ENCODE measurements at places on chromosomes 2 and 18.

DNA sequence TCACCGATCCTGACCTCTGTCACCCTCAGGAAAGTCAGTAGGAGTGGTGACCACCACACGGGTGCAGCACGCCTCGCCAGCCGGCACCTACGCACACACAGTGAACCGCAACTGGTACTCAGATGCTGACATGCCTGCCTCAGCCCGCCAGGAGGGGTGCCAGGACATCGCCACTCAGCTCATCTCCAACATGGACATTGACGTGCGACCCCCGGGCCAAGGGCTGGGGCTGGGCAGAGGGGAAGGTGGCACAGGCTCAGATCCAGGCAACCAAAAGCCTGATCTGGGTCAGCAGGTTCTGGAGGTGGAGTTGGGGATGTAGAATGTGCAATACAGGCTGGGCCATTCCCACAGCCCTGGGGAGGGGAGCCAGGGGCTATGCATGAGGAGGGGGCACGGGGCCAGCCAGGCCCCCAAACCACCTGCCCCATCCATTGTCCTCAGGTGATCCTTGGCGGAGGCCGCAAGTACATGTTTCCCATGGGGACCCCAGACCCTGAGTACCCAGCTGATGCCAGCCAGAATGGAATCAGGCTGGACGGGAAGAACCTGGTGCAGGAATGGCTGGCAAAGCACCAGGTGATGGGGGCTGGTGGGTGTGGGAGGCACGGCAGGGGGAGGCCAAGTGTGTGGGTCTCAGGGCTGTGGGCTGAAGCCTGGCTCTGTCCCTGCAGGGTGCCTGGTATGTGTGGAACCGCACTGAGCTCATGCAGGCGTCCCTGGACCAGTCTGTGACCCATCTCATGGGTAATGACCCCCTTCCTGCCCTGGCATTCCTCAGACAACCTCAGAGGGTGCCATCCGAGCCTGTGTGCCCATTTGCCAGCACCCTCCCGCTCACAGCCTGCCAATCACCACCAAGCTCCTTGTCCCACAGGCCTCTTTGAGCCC, 1.4 kb downstream of the ALPI start:
- no peak for DNase-seq

DNA sequence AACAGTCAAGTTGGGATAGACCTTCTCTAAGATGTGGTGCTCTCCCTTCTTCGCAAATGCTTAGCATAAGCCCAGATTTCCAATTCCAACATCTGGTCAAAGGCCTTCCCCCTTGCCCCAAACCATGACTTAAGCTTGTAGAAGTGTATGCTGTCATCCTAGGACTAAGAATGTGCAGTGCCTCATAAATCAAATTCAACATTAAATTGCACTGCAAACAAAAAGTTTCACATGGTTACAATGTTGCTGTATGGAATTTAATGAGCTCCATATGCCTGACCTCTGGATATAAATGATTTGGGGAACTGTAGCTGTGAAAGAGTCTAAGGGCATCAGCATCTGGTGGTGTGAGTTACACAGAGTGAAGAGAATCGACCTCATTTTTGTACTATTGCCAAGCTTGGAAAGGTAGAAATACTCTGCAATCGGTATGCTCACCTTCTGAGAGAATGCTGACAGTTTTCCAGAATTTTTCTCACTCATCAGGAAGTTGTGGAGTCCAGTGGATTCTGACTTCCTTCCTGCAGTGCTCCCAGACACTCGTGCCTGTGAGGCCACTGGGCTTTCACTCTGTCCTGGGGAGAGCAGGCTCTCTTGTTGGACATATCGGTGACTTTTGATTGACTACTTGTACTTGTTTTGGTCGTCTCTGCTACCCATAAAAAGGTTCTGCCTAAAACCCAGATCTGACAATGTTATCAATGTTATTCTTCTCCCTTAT, 40.6 kb downstream of the FASTKD2 start:
- DNase-seq, result no peak

GRCh38 chr2:11017921-11018320, 106.2 kb downstream of the KCNF1 start:
- no peak for DNase-seq

DNA sequence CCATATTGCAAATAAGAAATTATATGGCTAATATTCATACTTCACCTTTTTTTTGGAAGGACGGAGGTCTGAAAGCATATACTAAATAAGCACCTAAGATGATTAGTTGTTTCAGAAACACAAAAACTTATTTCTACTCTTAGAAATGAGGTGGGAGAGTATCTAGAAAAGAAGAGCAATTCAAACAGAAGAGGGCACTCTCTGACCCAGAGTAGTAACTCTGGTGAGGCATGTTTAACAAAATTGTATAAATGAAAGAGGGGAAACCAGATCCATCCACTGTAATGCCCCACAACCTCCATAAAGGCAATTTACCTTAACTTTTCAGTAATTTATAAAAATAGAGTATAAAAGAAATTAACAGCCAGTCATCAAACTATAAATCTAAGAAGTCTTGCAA, 669.6 kb upstream of the VRK2 start:
- DNase-seq, result peak; percentile 44

GRCh38 chr18:7626922-7627440, 59.9 kb downstream of the PTPRM start:
- peak; percentile 88 for DNase-seq

GRCh38 chr2:48278590-48278989, 251.4 kb upstream of the STON1 start:
- no peak for DNase-seq

DNA sequence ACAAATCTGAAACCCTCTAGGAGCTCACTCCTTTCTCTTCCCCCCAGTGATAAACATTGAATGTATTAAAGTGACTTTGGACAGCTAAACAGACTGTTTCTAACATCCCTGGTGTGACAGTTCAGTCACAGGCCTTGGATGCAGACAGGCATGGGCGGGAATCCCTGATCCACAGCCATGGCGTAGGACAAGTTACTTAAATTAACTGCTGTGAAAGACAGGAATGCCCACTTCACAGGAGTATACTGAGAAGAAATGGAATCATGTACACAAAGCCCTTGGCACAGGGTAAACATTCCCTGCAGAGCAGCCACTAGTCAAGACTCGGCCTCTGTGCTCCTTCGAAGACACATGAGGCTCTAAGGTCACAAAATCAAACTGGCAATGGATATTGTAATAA, 34.0 kb downstream of the FARSB start:
- DNase-seq, result no peak

- peak; percentile 61 for DNase-seq
These were observed 70.8 kb downstream of the QPCT start for GRCh38 chr2:37415128-37415820.

- no peak for DNase-seq
These were observed 2.3 kb upstream of the HOXD10 start for GRCh38 chr2:176114120-176114929.

GRCh38 chr2:23499439-23499838, 114.5 kb downstream of the KLHL29 start:
- no peak for DNase-seq

GRCh38 chr2:42092084-42092996, 44.5 kb downstream of the PKDCC start:
- no peak for DNase-seq

DNA sequence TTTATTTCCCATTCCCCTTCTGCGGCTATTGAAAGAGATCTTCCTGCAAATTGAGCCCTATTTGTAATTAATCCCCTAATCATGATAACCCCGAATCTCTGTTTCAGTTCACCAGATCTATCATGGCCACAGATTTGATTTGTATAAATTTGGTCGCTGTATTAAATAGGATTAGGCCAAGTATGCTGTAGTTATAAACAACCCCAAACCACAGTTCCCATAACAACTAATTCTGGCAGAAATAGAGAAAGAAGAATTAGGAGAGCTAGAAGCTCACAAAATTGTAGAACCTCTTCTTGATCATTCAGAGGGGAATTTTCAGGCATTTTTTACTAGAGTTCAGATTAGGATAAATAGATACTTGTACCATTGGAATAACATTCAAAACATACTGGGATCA, 433.7 kb upstream of the TNP1 start:
- no peak for DNase-seq

GRCh38 chr2:184756885-184757284, 158.6 kb downstream of the ZNF804A start:
- DNase-seq, result peak; percentile 49

DNA sequence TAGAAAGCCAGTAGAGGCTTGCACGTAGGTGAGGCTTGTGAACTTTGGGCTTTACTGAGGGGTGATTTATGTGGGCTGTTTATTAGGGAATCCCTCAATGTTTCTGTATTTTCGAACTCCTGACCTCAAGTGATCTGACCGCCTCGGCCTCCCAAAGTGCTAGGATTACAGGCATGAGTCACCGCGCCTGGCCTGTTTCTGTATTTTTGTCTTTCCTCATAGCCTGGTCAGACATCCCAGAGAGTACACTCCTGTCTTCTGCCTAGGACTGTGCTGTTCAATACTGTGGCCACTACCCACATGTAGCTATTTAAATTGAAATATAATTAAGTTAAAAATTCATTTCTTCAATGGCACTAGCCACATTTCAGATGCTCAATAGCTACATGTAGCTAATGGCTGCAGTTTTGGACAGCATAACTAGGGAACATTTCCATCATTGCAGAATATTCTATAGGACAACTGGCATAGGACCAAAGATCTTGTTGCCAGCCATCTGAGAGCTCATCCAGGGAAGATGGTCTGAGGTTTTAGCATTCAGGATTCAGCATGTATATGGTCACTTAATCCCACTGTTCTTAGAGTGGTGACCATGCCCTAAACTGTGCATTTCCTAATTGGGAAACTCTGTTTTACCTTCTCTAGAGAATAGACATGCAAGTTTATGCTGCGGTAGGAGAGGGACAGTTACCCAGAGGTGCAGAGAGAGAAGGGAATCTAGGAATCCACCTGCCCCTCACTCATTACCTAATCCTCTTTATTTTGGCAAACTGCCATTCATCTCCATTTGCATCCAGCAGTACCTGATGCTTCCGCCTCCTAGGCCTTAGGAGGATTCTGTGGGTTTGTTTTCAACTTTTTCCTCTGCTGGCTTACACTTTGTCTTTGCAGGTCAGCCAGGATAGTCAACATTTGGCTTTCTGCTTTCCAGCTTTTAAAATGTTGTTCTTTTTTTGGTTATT, 64.4 kb downstream of the LCLAT1 start:
- DNase-seq, result peak; percentile 56

DNA sequence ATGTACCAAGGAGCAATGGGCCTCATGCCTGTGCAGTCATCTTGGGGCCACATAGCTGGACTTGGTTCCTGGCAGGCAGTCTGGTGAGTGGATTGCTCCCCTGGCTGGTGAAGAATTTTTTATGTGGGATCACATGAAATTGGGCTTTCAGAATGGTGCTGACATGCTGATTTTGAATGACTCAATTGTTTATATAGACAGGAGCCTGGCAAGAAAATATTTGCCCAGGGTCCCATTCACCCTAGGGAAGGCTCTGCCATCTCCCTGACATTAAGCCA, 266.9 kb downstream of the DYSF start:
- DNase-seq, result no peak

DNA sequence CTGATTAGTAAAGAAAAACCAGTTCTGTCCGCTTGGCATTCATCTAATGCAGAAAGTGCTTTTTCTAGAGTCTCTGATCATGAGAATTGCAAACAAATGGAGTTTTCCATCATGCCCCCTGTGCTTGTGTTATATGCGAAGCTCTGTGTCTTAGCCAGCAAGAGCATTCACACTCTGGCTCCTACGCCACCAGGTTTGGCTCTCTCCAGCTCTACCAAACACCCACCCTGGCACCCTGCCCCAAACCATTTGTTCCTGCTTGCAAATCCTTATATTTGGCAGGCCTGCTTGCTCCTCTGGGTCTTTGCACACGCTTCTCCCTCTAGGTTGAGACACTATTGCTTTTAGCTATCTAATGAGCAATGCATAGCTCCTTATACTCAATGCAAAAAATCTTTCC, 204.1 kb upstream of the CYRIA start:
- DNase-seq, result no peak

DNA sequence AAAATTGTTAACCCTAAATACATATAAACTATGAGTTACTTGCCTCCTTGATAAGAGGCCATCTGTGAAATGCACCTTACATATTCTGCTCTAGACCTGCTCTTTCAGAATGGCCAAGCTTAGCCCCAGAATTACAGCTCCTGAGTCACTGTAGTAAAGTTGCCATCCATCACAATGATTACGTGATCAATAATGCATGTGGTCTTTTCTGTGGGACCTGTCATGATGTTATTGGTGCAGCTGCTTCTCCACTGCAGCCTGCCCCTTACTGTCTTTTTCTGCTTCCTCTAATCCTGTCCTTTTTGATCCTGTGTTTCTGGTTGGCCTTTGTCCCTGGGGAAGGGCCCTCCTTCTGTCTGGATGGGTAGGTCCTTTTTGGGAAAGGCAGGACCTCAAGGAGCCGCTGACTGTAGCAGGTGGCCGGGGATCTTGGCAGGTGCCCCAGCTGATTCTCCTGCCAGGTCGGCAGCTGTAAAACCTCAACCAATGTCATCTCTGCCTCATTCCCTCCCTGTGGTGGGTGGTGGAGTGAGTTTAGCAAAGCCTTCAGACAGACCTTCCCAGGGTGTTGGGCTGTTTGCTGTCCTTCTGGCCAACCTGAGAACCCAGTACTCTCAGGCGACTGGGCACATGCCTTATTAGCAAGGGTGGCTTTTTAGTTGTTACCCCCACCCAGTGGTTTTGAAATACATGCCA, 126.2 kb upstream of the EML6 start:
- no peak for DNase-seq

GRCh38 chr18:63762518-63762917, 12.7 kb upstream of the SERPINB7 start:
- DNase-seq, result peak; percentile 95

DNA sequence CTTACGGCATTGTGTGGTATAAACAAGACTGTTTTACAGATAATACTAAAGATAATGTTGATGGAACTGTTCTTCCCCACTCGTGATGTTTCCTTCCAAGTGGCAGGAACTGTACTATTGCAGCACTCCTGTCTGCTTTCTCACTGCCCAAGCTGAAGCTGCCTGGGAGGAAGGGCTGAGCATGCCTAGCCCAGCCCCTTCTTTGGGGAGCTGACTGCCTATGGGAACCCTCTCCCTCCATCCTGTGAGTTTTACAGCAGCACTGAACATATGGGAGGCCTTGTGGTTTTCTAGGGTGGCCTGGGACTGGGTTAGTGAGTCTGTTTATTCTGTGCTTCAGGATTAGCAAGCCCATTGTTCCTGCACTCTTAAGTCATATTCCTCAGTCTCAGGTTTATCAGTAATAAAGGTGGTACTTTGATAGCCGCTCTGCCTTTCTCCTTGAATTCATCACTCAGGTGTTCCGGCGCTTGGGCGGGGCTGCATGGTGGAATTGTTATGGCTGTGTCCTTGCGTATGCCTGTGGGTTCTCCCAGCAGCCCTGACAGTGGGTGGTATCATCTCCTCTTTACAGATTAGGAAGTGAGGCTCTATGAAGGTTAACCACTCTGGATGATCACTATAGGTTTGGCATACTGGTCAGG, 379.7 kb downstream of the PTPRM start:
- DNase-seq, result peak; percentile 80

- peak; percentile 10 for DNase-seq
These were observed 15.4 kb upstream of the PPP1R1C start for GRCh38 chr2:181970160-181970794.

DNA sequence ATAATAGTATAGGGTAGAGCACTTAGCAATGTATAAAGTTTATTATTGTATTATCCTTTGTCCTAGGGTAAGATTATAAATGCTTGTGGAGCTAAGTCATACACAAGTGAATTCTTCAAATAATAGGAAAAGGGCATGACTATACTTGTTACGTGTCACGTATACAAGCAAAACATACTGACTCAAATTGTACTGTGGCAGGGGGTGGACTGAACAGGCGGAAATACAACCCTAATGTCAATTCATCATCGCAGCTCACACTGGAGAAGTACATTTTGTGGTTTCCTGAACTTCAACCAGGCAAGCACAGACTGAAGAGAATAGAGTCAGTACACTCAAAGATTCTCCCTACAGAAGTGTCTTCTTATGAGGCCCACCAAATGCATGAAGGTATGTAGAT, 201.0 kb downstream of the MBD2 start:
- peak; percentile 51 for DNase-seq

GRCh38 chr2:99660616-99661406, 171.0 kb upstream of the REV1 start:
- DNase-seq, result no peak

Data from ELR (cell line).